ENCODE measurements at places on chromosomes 6 and 20.

GRCh38 chr6:136608991-136609390 lies 58.8 kb upstream of the MAP7 start:
- DNase-seq = no peak

DNA sequence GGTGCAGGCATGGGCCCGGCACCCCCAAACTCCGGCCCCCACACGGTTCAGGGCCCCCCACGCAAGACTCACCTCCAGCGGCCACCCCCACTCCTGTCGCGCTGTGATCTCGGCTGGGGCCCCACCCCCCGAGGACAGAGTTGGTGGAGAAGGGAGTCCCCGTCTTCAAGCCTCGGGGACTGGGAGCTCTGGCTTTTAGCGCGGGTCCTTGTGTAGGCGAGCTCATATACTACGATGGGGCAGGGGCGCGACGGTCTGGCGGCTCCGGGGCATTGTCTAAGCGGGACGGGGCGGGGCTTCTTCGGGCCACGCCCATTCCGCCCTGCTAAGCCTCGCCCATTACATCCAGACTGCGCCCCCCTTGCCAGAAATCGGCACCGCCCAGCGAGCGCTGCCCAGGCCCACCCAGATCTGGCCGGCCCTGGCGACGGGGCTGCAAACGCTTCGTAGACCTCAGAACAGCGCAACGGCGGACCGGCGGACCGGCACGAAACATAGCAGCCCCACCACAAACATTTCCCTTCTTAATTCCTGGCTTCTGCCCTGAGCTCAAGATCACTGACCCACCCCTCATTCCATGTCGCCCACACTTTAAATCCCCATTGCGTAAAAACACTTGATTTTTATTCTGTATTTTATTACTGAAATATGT lies 1.0 kb upstream of the DDAH2 start:
- peak; percentile 94 for DNase-seq

- no peak for DNase-seq
Observed at GRCh38 chr20:1456300-1456699, 10.3 kb downstream of the NSFL1C start.

GRCh38 chr6:37473364-37474095 lies 26.2 kb downstream of the CCDC167 start:
- peak; percentile 73 for DNase-seq

GRCh38 chr6:128491100-128491581 lies 29.3 kb downstream of the PTPRK start:
- DNase-seq = no peak

DNA sequence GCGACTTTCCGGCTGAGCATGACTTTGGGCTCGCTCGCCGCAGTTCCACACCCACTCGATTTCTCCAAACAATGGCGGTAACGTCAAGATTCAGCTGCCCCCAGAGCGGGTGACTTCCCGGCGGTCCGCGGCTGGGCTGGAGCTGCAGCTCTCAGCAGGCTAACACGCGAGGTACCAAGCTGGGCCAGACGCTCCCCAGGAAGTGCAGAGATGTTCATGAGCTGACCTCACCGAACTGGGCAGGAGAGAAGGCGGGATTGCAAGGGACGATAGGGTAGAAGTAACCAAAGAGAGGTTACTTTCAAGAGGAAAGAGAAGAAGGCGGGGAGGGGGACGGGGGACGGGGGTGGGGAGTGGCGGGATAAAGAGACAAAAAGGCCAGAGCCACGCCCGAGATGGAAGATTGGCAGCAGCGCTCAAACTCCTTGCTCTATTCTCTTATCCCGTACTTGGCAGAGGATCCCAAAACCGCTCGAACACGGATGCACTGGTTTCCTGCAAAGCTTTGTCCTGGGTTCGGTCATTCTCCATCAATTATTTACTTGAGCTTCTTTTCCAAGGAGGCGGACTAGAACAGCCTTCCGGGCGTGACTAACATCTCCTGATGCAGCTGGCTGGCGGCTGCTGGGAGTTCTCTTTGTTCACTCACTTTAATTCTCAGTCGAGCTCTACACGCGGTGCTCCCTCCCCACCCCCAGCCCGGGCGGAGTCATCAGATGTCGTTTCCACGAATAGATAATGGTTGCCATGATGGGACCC lies at the start of gene MTCL3:
Gene MTCL3, minus strand, starts transcription at position 626 of the 759 bp plus-strand sequence.
- DNase-seq = no peak

- DNase-seq = no peak
Observed at GRCh38 chr6:71529769-71530168, 241.2 kb downstream of the OGFRL1 start.

All from heart left ventricle (tissue), 16 donors.